Peyer's patch (tissue), 4 donors: ENCODE measurements at places on chromosomes 1 and 21. TPM values are rescaled to one million over a fixed set of nuclear protein-coding genes. Genes with fewer than 3 reads are reported as not detected.

Gene CXADR
- total RNA-seq, result 111 TPM

Gene KRTAP19-3
- not detected for total RNA-seq

Gene MAP10
- total RNA-seq, result 1.7 TPM

Gene VWA1
- 14.0 TPM for total RNA-seq

Gene ANGPTL7
- total RNA-seq, result not detected

Gene TRNP1
- 12.2 TPM for total RNA-seq

Gene C8A
- total RNA-seq, result not detected

Gene DESI2
- 41.0 TPM for total RNA-seq
